CD4-positive, alpha-beta T cell (primary cell): ENCODE measurements at places on chromosomes 11 and 22. TPM values are rescaled to one million over a fixed set of nuclear protein-coding genes. Genes with fewer than 3 reads are reported as not detected.

The GTSE1 gene
- 0.89 TPM for total RNA-seq

The MS4A3 gene
- total RNA-seq: not detected

The PYGM gene
- total RNA-seq: 6.0 TPM

The ANKRD42 gene
- 8.6 TPM for total RNA-seq

The KRTAP5-7 gene
- not detected for total RNA-seq
